ENCODE measurements at places on chromosomes 1 and 21.

DNA sequence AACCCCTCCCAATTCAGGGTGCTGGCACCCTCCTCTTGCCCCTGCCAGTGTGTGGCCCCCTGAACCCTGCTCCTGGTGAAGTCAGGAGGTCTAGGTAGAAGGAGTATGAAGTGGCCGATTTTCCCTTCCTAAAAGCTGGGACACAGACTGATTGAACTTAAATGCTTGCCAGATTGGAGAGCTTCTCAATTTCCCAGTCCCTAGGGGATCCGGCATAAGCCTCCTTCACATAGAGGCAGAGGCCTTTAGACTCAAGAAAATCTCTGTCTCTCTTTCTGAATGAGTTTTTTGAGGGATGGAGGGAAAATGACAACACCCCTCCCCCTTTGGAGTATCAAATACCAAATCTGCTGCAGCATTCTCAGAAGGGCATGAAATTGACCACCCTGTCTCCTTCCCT lies 51.5 kb downstream of the SYT2 start:
- DNase-seq, result no peak

GRCh38 chr1:166627558-166627957 lies 211.7 kb upstream of the POGK start:
- no peak for DNase-seq

DNA sequence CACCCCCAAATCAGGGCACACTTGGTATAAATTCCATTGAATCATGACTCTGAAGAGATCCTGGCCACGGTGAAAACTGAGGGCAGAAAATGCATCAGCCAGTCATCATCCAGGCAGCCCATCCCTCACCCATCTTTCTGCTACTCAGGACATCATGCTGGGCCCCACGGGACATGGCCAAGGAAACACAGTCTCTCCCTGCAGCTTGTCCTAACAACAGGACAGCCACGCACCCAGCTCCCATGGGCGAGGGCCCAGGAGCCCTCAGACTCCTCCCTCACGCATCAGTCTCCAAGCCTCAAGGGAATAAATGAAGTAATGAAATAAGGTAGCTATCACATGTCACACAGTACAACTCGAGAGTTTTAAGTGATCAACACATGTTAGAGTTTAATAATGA lies 37.8 kb downstream of the ELK4 start:
- no peak for DNase-seq

GRCh38 chr21:29441651-29442050 lies 142.9 kb downstream of the BACH1 start:
- DNase-seq, result no peak

DNA sequence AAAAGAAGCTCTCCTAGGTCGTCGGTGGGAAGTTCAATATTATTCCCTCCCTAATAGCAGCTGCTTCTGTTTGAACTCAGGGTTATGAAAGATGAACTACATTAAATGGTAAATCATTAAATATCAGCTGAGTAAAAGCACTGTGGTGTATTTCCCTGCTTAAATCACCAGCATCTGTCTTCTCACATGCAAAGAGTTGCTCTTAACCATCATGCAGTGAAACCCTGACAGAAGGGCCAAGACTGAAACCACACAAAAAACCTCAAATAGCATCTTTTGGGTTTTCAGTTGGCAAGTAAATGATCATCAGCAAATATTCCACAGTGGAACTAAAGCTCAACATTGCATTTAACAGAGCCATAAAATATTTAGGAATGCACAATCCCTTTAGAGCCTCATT lies 380.0 kb upstream of the ADGRL2 start:
- no peak for DNase-seq

- no peak for DNase-seq
These were observed 49.1 kb upstream of the RCOR3 start for GRCh38 chr1:211210052-211210451.

DNA sequence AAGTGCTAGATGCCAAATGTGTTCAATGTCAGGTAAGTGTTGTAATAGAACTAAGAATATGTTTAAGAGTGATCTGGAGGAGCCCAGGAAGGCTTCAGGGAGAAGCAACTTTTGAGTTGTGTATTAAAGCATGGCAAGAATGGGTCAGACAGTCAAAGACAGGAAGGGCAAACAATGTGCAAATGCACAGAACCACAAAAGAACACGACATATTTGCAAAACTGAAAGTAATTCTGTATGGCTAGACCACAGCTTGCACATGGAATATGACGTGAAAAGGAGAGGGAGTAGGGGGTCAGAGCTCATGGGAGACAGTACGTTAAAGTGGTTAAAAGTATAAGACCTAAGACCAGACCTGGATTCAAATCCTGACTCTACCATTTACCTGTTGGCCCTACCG lies 7.1 kb upstream of the SORT1 start:
- peak; percentile 72 for DNase-seq

- peak; percentile 71 for DNase-seq
These were observed 1.9 kb downstream of the C1orf162 start for GRCh38 chr1:111475701-111476100.

DNA sequence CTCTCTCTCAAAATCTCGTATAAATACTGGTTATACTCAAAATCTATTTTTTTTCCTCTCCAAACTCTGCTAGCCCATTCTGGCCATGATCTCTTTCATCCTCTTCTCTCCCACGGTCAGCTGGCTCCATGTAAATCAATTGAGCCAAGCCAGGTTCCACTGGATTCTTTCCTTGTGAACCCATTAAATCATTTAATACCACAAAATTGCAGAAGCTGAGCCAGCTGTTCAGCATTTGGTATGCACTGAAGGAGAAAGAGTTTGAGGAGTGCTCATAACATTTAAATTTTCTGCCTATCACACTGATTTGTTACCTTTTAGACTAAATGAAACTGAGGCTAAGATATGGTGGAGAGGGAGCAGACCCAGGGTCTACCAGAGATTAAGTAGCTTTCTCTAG lies 29.1 kb upstream of the TADA1 start:
- DNase-seq, result no peak

- no peak for DNase-seq
These were observed 31.4 kb upstream of the SLC35D1 start for GRCh38 chr1:67085326-67085725.
